NCI-H2171 treated with DMSO at 0.1 percent for 48 hours (cell line): ENCODE measurements at places on chromosomes 4 and X.

GRCh38 chr4:3201718-3202702, 46.9 kb upstream of the MSANTD1 start:
- no peak for DNase-seq

DNA sequence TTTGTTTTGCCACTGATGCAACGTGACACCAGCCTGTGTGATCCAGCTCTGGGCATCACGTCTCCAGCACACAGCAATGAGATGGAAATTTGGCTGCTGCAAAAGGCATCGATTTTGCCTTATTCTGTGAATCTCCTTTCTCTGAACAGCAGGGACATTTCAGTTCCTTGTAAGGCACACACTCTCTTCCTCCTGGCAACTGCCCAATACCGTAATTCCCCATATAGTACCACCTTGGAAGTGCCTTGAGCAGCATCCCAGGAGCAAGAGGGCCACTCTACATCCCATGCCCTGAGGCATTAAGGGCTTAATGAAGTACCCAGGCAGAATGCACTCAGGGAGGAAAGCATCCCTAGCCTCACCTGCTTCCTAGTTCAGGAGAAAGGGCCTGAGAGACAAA, 10.5 kb upstream of the MAMLD1 start:
- no peak for DNase-seq

GRCh38 chr4:119130365-119131065, 5.1 kb upstream of the MYOZ2 start:
- no peak for DNase-seq

DNA sequence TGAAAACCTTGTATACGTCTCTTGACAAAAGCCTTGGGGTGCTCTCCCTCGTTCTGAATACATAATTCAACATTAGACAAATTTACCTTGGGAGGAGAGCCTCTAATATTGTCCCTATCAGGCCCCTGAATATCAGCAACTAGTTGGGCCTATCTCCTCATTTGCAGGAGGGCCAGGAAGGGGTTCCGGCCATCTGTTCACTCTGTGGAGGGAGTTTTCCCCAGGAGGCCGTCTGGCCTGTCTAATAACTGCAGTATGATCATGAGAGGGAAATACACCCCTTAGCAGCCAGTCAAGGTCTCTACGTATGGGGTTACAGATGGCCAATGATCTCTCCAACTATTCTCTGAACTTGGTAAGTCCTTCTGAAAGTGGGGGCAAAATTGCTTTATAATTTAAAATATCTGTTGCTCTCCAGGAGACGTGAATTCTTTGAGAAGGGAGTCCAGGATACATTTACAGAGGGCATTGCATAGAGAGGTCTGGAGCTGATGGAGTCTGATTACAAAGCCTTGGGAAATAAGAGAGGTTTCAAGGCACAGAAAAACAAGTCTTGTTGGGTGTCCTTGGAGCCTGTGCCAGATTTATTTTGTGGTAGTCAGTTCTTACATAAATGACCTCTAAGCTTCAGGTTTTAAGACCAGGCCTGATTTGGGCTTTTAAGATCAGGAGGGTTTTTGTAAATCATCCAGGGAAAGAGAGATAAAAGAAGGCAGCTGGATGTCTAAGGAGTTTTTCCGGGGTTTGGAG, 48.2 kb upstream of the UXT start:
- peak; percentile 63 for DNase-seq

GRCh38 chrX:101009090-101009489, 39.6 kb downstream of the ARL13A start:
- no peak for DNase-seq

- DNase-seq = no peak
Observed at GRCh38 chr4:26993967-26994366, 133.3 kb downstream of the STIM2 start.

DNA sequence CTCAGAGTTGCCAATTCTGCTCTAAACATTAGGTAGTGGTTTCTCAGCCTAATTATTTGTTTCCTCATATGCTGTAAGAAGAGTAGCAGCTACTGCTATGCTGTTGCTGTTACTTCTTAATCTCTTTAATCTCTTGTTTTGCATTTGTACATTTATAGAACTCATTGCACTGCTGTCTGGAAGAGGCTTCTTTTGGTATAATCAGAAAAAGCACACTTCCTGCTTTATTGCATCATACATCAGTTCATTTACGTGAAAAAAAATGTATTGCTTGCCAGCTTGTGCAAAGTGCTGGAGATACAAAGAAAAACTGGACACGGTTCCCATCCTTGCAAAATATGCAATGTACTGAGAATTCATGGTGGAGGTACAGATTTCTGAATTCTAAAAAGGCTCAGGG, 332.0 kb downstream of the GRXCR1 start:
- no peak for DNase-seq
